Osteocyte (in vitro differentiated cells): ENCODE measurements at places on chromosomes 1 and 21. TPM values are rescaled to one million over a fixed set of nuclear protein-coding genes. Genes with fewer than 3 reads are reported as not detected.

DNA sequence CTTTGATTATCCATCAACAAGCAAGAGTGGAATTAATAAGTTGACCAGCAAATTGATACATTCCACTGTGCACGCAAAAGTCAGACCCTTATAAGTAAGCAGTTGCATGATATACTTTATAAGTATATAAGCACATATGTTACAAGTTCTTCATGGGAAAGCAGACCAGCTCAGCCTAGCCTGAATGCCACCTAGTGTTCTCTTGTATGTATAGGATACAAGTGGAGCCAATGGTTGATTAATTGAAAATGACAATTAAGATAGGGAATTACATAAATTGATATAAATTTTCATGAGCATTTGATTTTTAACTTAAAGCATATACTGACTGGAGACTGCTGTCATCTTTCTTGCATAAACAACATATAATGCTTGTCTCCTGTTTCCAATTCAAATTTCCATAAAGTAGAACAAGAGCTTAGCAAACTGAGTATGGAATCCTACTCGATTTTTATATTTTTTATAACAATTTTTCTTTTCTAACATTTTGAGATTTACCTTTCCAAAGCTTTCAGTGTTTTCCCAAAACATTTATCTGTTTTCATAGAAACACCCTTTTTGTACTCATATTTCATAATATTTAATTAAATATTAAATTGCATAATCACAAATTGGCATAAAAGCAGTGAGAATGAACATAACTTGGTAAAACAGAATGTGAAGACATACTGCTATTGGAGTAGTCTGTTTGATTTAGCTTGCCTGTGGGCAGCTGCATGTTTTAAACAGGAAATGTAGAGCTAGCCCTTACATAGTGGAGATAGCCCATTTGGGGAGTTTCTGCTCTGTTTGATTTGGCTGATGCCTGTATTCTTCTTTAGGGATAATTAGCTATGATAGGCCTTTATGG is 62.8 kb downstream of the MAGI3 start:
- no peak overlapping the region for H3K27ac ChIP-seq
- H3K36me3 ChIP-seq: peaks cover 2% of the 10 kb centered on the region
- H3K4me3 ChIP-seq: no peak overlapping the region
- peaks cover 18% of the 10 kb centered on the region for H3K4me1 ChIP-seq
- no peaks in the 10 kb centered on the region for H3K27me3 ChIP-seq

DNA sequence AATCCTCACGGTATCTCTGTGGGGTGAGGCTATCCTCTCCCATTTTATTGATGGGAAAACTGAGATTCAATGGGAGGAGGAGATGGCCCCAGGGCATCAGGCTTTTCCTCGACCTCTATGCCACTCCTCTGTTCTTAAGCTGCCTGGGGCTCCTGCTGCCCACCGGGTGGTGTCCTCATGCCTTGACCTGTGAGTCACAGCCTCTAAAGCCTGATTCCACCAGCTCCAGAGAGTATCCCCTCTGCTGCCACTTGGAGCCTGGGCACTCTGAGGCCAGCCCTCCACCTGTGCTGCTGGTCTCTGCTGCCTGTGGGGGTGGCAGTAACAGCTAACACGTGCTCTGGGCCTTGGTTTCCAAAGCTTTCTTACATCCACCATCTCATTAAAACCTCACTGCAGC is 241.2 kb downstream of the TRABD2B start:
- peaks cover 11% of the 10 kb centered on the region for H3K27me3 ChIP-seq
- DNase-seq: no peak

- no peaks in the 10 kb centered on the region for H3K27me3 ChIP-seq
- H3K4me1 ChIP-seq: no peaks in the 10 kb centered on the region
- H3K4me3 ChIP-seq: no peak overlapping the region
- no peaks in the 10 kb centered on the region for H3K36me3 ChIP-seq
- no peak overlapping the region for H3K27ac ChIP-seq
These were observed 390.4 kb downstream of the SIPA1L2 start for GRCh38 chr1:232239522-232239921.

DNA sequence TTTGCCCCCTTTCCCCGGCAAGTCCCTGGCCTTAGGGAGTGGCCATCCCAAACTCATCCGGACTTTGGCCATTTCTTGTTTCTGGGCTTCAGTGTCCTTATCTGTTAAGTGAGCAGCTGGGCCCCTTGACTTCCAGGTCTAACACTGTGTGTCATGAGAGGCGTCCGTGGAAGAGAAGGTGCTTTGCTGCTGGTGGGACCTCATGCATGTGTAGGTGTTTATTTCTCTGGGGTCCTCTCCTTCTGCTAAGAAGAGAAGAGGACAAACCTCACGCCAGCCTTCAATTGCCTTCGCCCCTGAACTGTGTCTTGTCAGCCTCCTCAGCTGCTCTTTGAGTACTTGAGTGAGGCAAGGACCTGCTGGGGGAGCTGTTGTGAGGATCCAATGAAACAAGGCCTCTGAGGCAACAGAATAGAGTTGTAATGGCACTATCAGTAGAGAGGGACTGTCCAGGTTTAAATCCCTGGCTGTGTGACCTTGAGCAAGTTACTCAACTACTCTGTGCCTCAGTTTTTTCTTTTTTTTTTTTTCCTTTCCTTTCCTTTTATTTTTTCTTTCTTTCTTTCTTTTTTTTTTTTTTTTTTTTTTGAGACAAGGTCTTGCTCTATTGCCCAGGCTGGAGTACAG is 72.5 kb downstream of the RUNX3 start:
- no peak overlapping the region for H3K4me3 ChIP-seq
- H3K36me3 ChIP-seq: no peaks in the 10 kb centered on the region
- peaks cover 3% of the 10 kb centered on the region for H3K27me3 ChIP-seq
- no peak overlapping the region for H3K27ac ChIP-seq

- no peaks in the 10 kb centered on the region for H3K36me3 ChIP-seq
- H3K27ac ChIP-seq: no peak overlapping the region
- no peaks in the 10 kb centered on the region for H3K27me3 ChIP-seq
These were observed 737.8 kb downstream of the MATN1 start for GRCh38 chr1:29985606-29985945.

DNA sequence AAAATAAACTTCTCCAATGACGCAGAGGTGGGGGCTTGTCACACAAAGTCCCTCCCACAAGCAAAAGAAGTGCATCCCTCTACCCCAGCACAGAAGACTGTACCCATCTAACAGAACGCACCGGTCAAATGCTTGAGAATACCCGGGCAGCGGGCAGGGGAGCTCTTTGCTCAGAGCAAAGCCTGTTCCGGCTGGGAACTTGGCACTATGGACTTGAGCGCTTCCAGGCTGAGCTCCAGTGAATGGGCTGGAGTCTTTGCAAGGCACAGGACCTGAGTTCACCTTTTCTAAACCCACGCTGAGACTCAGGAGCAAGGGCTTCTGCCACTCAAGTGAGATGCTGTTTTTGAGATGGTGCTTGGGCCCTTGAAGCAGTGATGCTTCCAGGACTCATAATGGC is 20.3 kb downstream of the RHBG start:
- no peaks in the 10 kb centered on the region for H3K4me1 ChIP-seq
- peaks cover 37% of the 10 kb centered on the region for H3K27me3 ChIP-seq
- no peak overlapping the region for H3K27ac ChIP-seq
- H3K4me3 ChIP-seq: no peak overlapping the region
- DNase-seq: no peak

DNA sequence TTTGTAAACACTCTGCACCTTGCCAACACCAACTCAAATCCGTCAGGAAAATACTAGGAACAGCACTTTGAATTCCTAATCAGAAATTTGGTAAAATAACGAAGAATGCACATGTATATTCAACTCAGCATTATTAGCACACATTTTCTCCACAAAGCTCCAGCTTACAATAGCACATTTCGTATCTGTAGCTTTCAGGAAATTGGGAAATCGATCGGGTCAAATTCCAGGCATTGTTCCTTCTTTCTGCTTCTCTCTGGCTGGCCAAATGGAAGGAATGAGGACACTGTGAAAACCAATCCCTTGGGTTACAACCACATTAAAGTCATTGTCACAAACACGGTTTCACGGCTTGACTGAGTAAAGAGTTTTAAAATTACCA is 58.6 kb downstream of the NPHP4 start:
- H3K36me3 ChIP-seq: peaks cover 18% of the 10 kb centered on the region
- no peak overlapping the region for H3K27ac ChIP-seq
- no peak overlapping the region for H3K4me3 ChIP-seq
- H3K4me1 ChIP-seq: peaks cover 21% of the 10 kb centered on the region
- H3K27me3 ChIP-seq: no peaks in the 10 kb centered on the region
- DNase-seq: no peak

ZC3H12A gene
- 7.0 and 11.3 TPM in 2 replicates for total RNA-seq

DNA sequence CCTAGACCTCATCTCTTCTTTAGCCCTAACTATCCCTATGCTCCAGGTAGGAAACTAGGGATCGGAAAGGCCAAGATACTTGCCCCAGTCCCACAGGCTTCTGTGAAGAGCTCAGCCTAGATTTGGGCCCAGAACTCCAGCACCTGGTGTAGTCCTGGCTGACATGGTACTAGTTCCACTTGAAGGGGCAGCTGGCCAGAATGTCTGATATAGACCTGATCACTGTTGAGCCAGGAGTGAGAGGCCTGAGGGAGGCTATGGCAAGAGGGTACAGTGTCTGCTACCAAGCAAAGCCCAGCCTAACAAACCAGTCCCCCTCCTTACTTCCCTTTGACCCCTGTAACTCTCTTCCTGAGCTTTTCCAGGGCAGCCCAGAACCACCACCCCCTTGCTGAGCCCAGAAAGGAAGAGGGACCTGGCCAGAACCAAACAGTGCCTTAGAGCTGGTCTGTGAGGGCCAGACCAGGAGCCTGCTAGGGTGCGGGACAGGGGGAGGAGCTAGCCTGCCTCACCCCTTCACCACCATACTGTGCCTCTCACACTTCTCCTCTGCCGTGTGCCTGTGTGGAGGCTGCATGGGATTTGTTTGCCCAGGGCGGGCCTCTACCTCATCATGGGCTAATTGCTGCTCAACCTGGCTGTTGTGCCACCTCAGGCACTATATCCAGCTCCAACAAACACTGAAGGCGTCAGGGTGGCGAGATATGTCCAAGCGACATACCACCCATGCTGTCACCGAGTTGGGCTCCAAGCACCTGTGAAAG is 10.9 kb downstream of the POMGNT1 start:
- no peak overlapping the region for H3K27ac ChIP-seq
- H3K36me3 ChIP-seq: peaks cover 16% of the 10 kb centered on the region
- no peak for DNase-seq
- H3K27me3 ChIP-seq: no peaks in the 10 kb centered on the region
- no peak overlapping the region for H3K4me3 ChIP-seq

DNA sequence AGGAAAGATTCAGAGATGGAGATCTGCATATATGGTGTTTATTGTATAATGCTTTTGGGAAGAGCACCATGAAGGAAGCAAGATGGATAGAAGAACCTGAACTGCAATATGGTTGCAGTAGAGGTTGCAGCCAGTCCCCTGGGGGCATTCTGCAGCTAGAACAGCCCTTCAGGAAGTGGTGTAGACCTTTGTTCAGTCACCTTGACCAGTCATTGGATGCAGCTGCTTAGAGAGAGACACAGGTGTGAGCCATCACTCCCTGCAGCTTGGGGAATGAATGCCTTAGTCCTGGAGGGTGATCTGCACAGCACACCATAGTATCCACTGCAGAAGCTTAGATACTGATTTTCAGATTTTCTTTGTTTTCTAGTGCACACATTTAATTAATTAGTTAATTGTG is 42.3 kb downstream of the NEK7 start:
- no peak for DNase-seq
- H3K4me3 ChIP-seq: no peak overlapping the region
- no peaks in the 10 kb centered on the region for H3K36me3 ChIP-seq
- peaks cover 48% of the 10 kb centered on the region for H3K4me1 ChIP-seq
- H3K27me3 ChIP-seq: no peaks in the 10 kb centered on the region

MRTO4 gene
- 22.4 and 23.6 TPM in 2 replicates for total RNA-seq

DNA sequence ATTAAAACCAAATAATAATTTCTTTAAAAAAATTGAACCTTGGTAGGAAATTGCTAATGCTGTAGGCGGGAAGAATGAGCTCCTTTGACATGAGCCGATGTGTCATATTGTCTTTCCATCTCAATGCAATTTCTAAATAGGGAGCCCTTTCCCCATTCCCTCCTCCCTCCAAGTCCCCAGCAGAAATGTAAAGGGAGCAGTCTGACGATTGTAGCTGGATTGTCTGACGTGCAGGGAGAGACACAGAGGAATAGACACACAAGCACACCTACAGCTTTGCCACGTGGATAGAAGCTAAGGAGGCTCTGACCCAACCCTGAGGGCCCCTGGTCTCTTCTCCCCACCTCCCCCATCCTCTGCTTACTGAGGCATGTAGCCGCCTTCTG is 3.6 kb upstream of the SYT6 start:
- H3K36me3 ChIP-seq: no peaks in the 10 kb centered on the region
- peaks cover 77% of the 10 kb centered on the region for H3K27me3 ChIP-seq
- no peak overlapping the region for H3K27ac ChIP-seq
- DNase-seq: no peak
- peaks cover 15% of the 10 kb centered on the region for H3K4me1 ChIP-seq
- H3K4me3 ChIP-seq: no peak overlapping the region

OLFML2B gene
- total RNA-seq: 66.0 and 66.7 TPM in 2 replicates

DNA sequence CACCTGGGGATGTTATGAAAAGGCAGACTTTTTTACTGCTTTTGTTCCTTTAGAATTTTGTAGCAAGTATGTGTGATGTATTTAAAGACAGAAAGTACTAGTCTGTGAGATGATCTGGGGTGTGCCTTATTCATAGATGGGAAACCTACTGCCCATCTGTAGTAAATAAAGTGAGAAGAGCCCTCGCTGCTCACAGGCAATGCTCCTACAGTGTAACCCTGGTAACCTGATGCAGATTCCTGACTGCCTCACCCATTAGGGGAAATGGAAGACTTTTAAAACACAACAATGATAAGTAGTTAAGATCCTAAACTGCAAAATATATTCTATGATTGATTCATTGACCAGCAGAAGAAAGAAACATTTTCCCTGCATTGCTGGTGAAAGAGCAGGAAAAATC is 19.4 kb upstream of the TMEM201 start:
- H3K4me1 ChIP-seq: peaks cover 5% of the 10 kb centered on the region
- DNase-seq: no peak
- H3K27ac ChIP-seq: peak overlapping the region; percentile 8
- no peak overlapping the region for H3K4me3 ChIP-seq

- H3K4me1 ChIP-seq: peaks cover 15% of the 10 kb centered on the region
- no peaks in the 10 kb centered on the region for H3K36me3 ChIP-seq
- no peak overlapping the region for H3K27ac ChIP-seq
- DNase-seq: no peak
These were observed 790 bp upstream of the MATN1 start for GRCh38 chr1:30724175-30724574.

GRCh38 chr1:171919891-171920887 is 78.9 kb downstream of the DNM3 start:
- no peaks in the 10 kb centered on the region for H3K4me1 ChIP-seq
- H3K27ac ChIP-seq: no peak overlapping the region
- H3K27me3 ChIP-seq: peaks cover 15% of the 10 kb centered on the region
- H3K4me3 ChIP-seq: no peak overlapping the region
- no peaks in the 10 kb centered on the region for H3K36me3 ChIP-seq
- no peak for DNase-seq

ADAMTS1 gene
- 38.0 and 40.3 TPM in 2 replicates for total RNA-seq

GRCh38 chr1:202145068-202145743 is 669 bp upstream of the ARL8A start:
- H3K27me3 ChIP-seq: no peaks in the 10 kb centered on the region
- peaks cover 24% of the 10 kb centered on the region for H3K4me1 ChIP-seq
- no peaks in the 10 kb centered on the region for H3K36me3 ChIP-seq
- DNase-seq: no peak
- peak overlapping the region; percentile 77 for H3K4me3 ChIP-seq

GRCh38 chr1:25715888-25716287 is 84.1 kb upstream of the SELENON start:
- peaks cover 14% of the 10 kb centered on the region for H3K36me3 ChIP-seq
- H3K27me3 ChIP-seq: no peaks in the 10 kb centered on the region
- H3K27ac ChIP-seq: no peak overlapping the region
- peaks cover 55% of the 10 kb centered on the region for H3K4me1 ChIP-seq
